Islet precursor cell (in vitro differentiated cells): ENCODE measurements at places on chromosomes 5 and 9.

DNA sequence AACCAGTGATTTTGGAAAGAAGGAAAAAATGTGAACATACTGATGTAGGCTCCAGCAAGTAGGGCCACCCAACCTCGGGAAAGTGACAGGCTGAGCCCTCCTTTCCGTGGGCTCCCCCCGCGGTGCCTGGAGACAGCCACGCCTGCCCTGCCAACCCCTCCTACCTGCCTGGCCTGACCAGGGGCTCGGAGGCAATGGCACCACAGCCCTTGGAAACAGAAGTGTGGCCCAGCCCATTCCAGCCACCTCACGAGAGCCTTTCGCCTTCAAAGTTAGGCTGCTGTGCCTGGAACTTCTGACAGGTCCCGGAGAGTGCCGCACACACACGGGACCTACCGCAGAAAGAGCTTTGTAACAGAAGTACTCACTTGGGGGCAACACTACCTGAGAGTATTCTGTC, 49.5 kb upstream of the LRRC14B start:
- no peak for DNase-seq

DNA sequence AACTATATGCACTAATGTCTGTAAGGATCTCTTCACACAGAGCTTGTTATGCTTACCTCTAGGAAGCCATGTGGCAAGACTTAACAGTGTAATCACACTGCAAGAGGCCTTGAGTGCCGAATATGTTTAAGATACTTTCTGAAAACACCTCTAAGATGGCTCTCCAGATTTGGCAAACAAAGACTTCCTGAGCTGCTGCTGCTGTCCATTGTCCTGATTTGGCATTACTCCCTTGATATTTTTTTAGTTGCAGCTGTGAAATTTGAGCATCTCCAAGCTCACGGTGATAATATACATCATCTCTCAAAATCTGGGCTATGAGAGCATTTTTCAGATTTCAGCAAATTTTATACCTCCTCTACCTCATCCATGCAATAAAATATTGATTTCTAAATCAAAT, 384.5 kb upstream of the CDH6 start:
- no peak for DNase-seq

DNA sequence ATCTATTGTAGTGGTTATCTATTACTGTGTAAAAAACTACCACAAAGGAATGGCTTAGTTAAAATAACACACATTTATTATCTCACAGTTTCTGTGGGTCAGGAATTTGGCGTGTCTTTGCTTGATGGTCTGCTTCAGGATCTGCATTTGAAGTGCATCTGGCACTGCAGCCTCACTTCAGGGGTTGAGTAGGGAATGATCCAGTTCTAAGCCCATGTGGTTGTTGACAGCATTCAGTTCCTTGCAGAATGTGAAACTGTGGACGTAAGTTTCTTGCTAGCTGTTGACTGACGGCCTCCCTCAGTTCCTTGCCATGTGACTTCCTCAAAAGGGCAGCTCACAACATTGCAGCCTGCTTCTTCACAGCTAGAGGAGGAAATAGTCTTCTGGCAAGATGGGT, 2.1 kb upstream of the OGN start:
- DNase-seq = no peak

- DNase-seq = no peak
These were observed 35.4 kb upstream of the TGFBI start for GRCh38 chr5:135993335-135993879.

- no peak for DNase-seq
These were observed 7.5 kb downstream of the TDRD7 start for GRCh38 chr9:97419309-97419867.

- no peak for DNase-seq
These were observed 693.3 kb upstream of the WWC1 start for GRCh38 chr5:167598166-167598565.

DNA sequence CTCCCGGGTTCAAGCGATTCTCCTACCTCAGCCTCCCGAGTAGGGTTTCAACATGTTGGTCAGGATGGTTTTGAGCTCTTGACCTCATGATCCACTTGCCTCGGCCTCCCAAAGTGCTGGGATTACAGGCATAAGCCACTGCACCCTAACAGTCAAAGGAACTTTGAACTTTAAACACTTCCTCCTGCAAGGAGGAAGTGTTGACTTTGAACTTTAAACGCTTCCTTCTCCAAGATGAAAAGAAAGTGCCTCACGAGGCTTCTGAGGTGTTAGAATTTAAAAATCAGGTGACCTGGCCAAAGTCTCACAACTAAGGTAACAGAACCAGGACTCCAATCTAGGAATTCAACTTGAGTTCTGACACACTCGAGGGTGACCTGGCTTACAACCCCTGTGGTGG, 150.9 kb downstream of the BRINP1 start:
- DNase-seq = no peak

- DNase-seq = no peak
These were observed 25.3 kb downstream of the YIPF5 start for GRCh38 chr5:144144956-144145751.

GRCh38 chr5:21173036-21173435, 1185.0 kb upstream of the CDH18 start:
- no peak for DNase-seq

DNA sequence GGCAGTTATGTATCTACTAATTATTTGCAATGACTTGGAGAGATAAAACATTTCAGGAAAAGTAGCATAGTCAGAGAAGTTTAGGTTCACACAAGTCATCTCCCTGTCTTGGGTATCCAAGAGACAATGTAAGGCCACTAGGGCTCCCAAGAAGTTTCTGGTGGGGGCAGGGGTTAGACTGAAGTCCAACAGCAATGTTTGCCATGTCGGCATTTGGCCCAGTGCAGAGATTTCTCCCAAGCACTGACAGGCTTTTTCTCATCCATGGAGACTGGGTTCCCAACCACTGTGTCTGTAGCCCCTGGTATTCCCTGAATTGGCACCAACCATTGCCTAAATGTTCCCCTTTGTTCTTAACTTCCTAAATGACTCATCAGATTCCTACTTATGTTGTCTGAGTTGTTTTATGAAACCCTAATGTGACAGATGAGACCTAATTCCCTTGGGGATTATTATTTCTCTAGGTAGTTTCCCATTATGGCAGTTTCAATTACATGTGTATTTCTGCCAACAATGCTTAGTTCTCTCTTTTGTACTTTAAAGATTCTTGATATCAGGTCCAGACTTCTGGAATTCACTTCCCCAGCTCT, 103.6 kb upstream of the EGFLAM start:
- DNase-seq = no peak

- DNase-seq = peak; percentile 66
These were observed 71.2 kb downstream of the C9orf50 start for GRCh38 chr9:129549684-129550083.

DNA sequence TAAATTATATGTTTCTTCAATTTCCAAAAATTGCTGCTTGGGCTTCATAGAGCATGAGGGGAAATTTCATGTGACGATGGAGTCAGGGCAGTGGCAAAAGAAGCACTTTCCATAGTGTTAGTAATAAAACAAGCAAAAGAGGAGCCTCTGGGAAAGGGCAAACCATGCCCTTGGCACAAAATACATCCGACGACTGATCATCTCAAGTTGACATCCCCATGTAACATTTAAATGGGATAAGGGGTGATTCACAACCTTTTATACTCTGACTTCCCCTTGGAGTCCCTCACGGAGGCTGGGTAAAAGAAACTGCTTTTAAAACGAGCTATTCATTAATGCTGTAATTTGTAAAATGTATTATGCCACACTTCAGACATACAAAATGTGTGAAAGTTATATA, 161.4 kb upstream of the DMRT1 start:
- no peak for DNase-seq

- no peak for DNase-seq
These were observed 35.7 kb downstream of the SEMA4D start for GRCh38 chr9:89462199-89462598.

- DNase-seq = no peak
These were observed 53.3 kb downstream of the NREP start for GRCh38 chr5:111703662-111704061.

- DNase-seq = peak; percentile 93
These were observed 237.8 kb downstream of the PAPPA start for GRCh38 chr9:116391306-116391900.

DNA sequence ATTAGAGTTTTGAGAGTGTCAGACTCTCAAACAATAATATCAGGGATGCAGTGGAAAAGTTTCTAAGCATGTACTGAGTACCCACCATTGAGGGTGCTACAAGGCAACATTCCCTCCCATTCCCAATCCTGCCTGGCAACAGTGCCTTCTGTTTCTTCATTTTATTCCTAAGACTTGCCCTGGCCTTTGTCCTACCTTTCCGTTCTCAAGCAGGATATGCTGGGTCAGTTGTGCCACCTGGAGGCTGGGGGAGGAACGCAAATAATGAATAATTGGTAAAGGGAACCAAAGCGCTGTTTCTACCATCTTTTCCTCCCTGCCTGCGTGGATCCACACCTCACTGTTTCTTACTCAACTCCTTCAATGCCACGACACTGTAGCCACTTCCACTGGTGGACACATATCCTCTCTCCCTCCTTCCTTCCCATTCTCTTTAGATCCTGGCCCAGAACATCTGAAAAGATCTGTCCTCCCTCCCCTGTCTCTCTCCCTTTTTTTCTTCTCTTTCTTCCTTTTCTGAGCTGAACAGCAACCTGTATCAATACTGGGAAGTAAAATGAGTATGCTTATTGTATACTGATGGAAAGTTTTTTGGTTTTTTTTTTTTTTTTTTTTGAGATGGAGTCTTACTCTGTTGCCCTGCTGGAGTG, 149.5 kb downstream of the C9orf152 start:
- DNase-seq = peak; percentile 84

DNA sequence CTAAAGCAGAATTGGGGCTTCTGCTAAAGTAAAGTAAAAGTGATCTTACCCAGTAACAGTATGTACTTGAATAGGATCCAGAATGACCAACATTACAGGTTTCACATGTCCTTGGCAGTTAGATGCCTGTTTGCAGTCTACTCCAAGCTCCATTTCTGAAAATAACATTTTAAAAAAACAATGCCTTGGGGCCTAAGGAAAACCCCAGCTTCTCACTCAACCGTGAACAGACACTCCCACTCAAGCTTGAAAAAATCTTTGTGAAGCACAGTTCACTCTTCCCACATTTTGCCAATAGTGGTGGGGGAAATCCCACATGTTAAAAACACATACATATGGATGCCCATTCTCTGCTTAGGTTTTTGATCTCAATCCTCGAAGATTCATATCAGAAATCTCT, 304.1 kb downstream of the ARRDC3 start:
- DNase-seq = no peak

DNA sequence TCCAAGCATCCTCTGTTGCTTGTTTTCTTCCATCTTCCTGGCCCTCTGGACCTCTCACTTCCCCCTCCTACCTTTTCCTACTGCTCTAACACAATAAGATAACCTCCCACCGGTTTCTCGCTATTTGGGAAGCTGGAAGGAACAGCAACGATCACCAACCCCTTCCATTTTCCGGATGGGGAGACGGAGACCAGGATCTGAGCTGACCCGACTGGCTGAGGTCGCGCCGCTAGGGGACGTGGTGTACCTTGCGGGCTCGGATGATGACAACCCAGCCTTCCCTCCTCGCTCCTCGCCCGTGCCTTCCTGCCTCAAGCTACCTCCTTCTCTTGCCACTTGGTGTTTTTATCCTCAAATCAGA, 1.9 kb downstream of the LPAR1 start:
- peak; percentile 79 for DNase-seq

DNA sequence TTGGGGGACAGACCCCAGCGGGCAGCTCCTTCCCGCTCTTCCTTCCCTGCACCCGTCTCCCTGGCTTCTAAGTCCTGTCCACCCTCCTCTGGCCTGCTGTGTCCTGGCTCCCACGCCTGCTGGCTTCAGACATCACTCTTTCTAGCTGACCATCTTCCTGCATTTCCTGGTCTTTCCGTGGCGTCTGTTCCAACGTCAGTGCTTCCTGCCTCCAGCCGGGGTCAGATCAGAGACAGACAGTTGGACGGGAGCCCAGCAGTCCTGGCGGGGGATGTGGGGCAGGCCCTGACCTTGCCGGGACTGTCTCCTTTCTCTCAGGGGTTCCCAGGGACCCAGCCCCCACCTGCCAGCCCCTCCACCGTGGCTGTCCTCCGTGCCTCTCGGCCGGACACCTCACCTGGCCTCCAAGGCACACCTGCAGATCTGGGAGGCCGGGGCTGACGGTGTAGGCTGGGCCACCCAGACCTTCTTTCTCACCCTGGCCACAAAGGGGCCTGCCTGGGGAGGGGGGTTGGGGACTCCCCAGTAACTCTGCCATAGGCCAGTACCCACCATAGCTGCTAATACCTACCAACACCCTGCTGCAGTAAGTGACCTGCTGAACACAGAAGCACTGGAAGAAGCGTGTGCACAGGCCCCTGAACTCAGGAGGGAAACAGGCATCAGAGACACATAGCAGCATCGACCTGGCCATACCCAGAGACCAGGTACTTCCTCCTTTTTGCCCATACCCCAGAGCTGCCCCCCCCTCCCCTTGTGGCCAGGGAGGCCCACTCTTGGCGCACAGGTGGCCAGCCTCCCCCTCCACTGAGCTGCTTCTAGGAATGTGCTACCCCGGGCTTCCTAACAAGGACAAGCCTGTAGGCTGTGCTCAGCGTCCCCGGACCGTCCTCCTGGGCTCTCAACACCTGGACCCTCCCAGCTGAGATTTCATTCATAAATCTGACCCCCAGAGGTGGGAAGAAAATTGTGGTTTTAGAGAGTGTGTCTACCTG, 5.1 kb downstream of the NRARP start:
- no peak for DNase-seq

- DNase-seq = no peak
These were observed 69.0 kb downstream of the SECISBP2 start for GRCh38 chr9:89387197-89387849.

DNA sequence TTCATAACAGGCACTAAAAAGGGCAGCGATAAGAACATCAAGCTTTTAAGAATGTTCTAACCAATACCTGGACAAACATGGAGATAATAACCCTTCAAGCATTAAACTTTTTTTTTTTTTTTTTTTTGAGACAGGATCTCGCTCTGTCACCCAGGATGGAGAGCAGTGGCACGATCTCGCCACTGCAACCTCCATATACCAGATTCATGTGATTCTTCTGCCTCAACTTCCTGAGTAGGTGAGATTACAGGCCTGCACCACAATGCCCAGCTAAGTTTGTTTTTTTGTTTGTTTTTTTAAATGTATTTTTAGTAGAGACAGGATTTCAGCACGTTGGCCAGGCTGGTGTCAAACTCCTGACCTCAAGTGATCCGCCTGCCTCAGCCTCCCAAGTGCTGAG, 14.7 kb upstream of the ENC1 start:
- no peak for DNase-seq

- peak; percentile 73 for DNase-seq
These were observed at the start of gene ESM1 for GRCh38 chr5:54985301-54986268. Gene ESM1 (minus strand): TSS chr5:54985593. CDS start chr5:54985517, 76 bp downstream.
